ENCODE measurements at places on chromosomes 1 and 21.

DNA sequence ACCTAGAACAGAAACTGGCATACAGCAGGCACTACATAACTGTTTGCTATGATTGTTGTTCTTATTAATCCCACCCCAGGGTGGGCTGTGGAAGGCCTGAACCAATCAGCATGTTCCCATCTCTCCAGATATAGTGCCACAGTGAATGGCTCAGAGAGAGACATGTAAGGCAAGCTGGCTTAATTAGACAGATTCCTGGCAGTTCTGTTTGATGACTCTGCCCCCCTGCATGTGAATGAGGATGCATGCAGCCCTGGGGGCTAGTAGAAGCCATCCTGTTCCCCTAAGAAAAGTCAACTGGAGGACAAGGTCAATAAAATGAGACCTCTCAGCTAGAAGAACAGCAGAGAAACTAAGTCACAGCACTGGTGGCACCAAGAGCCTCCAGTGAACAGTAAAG lies 130.3 kb downstream of the GLIS1 start:
- DNase-seq, result no peak

GRCh38 chr21:31667132-31667531 lies 7.6 kb downstream of the SOD1 start:
- DNase-seq, result no peak

GRCh38 chr1:190472042-190472441 lies 5.6 kb downstream of the BRINP3 start:
- no peak for DNase-seq

DNA sequence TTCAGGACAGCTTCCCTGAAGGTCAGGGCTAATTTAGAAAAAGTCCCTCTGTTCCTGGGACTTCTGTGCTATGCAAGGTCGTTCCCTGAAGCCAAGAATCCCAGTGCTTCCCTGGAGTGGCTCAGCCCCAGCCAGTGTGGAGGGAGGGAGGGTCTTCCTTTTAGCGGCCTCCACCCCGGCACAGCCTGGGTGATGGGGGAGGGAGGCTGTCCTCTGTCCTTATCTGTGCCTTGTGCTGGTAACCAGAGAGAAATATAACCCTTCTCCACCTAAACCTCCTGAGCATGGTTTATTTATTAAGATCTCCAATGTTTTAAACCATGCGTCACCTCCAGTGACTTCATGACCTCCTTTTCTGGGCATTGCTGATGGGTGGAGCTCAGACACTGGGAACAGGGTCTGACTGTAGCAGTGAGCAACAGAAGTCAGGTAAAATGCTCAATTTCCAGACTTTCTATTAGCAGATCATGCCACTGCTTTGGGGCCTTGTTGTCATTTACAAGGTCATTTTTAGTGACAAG lies 157.1 kb downstream of the DSCAM start:
- no peak for DNase-seq

DNA sequence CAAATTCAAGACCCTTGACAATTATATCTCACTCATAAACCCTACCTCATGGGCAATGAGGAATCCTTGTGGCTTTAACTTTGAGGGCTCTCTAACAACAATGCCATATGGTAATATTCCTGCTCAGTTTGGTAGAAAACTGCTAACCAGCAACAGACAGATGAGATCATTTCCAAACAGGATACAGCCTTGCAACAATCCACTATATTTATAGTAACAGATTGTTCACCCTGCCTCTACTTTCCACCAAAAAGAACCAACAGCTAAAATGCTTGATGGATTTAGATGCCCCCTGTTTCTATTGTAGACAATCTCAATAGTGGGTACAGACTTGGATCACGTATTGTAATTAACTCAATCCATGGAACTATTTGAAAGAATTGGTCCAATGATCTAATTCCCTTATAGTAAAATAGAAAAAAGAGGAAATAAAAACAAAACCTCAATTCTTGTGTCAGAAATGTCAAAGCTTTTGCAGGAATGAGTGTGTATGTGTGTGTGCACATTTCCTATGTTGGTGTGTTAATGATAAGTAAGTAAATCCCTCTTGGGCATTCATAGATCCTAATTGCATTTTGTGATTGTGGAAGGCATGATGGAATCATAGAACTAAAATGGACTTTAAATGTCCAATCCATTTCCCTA lies 100.0 kb upstream of the EDEM3 start:
- peak; percentile 80 for DNase-seq

GRCh38 chr1:65630855-65631254 lies 161.8 kb upstream of the PDE4B start:
- no peak for DNase-seq

GRCh38 chr21:18529254-18529653 lies 125.7 kb upstream of the TMPRSS15 start:
- DNase-seq, result no peak

DNA sequence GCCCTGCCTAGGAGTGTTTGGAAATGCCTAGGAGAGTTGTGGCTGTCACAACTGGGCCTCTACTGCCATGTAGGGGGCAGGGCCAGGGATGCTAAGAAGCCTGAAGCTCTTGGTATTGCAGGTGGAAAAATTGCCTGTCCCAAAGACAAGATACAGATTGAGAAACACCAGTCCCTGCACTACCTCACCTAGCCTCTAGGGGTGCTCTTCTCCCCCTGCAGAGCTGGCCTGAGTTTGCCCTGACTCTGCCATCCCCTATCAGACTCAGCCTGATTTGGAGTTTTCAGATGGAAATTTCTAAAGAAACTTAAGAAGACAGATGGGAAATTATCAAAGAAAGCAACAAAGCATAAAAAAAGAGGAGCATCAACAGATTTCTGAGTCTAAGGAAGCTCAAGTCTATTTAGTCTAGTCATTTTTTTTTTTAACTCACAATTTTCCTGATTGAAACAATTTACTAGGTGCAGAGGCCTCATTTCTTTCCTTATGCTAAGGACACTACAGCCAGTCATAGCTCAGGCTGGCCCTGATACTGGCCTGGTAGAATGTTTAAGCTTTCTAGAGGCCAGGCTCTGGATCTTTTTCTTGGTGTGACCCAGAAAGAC lies 61.4 kb upstream of the LRRN2 start:
- peak; percentile 25 for DNase-seq

DNA sequence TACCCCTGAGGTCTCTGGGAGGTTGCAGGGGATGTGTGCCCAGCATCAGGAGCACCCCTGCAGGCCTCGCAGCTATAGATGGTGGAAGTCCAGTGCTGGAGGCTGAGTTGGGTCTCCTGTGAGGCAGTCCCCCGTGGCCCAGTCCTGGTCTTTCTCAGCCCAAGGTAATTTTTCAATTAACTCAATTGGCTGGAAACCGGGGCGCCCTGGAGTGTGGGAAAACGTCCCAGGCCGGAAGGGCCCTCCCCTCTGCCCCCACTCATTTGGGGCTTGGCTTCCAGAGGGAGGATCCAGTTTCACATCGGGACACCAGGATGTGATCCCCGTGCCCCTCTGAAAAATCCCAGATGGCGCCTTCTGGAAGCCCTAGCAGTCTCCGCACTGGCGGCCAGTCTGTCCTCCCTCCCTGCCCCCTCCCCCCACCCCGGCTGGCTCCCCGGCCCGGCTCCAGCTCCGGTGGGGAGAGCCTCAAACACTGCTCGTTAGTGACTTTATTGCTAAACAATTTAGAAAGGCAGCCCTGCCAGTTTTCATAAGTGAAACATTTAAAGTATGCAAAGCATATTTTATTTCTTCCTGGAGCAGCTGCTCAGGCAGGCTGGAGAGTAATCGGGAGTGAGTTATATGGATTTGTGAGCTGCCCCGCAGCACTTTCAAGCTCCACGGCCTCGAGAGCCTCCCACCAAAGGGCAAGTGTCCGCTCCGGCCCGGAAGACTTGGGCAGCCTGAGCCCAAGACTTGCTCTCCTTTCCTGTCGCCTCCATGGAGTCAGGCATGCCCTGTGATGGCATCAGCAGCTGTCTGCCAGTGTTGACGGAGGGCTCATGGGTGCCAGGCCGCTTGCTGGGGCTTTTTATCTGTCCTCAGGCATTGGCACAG lies 208.2 kb upstream of the TMEM51 start:
- DNase-seq, result no peak

GRCh38 chr1:226470921-226471866 lies 63.3 kb upstream of the PARP1 start:
- no peak for DNase-seq

GRCh38 chr1:41175546-41175945 lies 66.6 kb downstream of the SCMH1 start:
- DNase-seq, result no peak

DNA sequence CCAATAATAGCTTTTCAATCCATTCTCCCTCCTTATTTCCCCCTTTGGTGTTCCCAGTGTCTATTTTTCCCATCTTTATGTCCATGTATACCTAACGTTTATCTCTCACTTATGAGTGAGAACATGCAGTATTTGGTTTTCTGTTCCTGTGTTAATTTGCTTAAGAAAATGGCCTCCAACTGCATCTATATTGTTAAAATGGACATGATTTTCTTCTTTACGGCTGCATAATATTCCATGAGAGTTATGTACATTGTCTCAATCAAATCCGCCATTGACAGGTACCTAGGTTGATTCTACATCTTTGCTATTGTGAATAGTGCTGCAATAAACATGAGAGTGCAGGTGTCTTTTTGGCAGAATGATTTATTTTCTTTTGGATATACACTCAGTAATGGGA lies 126.7 kb downstream of the CTH start:
- no peak for DNase-seq

DNA sequence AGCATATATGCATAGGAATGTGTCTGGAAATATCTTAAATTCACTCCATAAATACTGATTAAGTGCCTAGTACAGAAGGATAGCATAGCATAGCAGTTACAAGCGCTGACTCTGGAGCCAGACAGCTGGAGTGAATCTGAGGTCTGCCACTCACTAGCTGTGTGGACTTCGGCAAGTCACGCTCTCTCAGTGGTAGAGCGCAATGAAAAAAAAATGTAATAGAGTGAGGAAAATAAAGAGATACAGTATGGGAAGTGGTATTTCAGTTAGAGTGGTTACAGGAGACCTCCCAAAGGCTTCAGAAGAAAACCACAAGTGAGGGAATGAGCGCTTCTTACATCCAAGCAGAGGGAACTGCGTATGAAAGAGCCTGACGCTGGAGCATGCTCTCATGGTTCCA lies 338.9 kb upstream of the PRMT6 start:
- no peak for DNase-seq

GRCh38 chr1:81682490-81682889 lies 118.2 kb upstream of the ADGRL2 start:
- DNase-seq, result no peak

- DNase-seq, result no peak
Observed at GRCh38 chr21:36628106-36628505, 70.8 kb upstream of the SIM2 start.

- no peak for DNase-seq
Observed at GRCh38 chr1:230641346-230641745, 935 bp upstream of the COG2 start.

- no peak for DNase-seq
Observed at GRCh38 chr1:168159251-168159650, 19.5 kb upstream of the TIPRL start.
